Activated CD8-positive, alpha-beta T cell treated with anti-CD3 and anti-CD28 coated beads for 36 hours (primary cell): ENCODE measurements at places on chromosomes 5 and 9.

DNA sequence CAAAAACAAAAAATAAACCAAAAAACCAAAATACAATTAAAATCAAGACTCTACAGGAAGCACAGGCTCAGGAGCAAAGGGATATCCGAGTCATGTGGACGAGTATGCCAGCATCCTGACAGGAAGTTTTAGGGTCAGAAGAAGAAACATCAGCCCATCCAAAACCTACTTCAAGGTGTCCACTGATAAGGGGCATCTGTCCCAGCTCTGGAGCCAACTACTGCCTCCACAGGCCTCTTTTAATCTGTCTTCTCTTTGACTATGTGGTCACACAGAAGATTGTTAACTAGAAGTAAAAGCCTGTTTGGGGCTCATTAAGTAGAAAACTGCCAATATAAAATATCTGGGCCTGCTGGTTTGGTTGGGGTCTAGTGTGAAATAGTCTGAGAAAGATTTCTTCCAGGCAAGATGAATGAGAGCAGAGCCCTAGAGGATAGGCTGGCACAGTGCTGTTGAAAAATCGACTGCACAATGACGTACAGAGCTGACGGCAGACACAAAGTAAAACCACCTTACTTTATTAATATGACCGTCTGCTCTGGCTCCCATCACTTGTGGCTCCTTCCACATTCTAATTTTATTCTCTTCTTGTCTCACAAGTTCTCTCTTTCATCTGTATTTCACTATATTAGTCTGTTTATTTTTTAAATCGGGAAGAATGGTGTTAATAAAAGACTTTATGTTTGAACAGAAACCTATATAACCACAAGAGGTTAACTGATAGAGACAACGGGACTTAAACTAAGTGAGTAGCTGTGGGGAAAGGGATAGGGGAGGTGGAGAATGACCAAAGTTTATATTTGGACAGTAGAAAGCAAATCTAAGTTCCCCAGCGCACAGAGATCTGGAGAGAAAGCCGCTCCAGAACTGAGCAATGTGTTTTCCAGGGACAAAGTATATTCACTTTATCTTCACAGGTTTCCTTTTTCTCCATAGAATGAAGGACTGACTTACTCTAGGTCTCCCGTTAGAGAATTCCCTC is 22.9 kb upstream of the MSH3 start:
- DNase-seq, result no peak

DNA sequence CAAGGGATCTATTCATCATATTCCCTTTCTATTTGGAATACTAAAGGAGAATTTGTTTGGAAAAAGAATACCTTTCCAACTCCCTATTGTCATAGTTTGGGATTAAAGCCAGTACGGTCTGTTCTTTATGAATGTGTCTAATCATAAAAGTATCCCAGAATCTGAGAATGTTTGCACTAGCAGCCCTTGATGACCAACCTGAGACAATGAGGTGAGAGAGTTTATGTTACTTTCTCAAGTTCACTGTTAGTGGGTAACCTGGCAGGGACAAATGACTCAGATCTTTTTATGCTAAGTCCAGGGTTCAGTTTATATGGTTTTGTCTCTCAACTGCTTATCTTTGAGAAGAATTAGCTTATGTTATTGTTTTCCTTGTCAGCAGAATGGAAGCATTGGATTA is 25.3 kb upstream of the TLR4 start:
- no peak for DNase-seq

DNA sequence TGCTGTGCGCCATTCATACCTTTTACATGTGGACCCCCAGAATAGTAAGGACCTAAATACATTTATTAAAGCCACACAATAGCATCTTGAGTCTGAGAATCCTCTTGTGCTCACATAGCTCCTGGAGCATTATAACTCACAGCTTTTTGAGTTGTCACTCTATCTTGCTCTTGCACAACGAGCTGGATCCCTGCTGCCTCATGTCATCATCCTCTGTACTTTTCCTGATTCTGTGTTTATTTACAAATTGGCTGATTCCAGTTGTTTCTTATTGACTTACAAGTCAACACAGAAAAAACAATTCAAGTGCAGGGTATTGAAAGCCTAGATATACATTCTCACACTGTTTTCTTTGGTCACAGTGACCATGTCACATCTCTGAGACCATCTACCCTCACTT is 112.9 kb downstream of the SLC1A3 start:
- no peak for DNase-seq

- DNase-seq, result no peak
Measured at GRCh38 chr5:173572431-173573125, 43.9 kb downstream of the BOD1 start.

DNA sequence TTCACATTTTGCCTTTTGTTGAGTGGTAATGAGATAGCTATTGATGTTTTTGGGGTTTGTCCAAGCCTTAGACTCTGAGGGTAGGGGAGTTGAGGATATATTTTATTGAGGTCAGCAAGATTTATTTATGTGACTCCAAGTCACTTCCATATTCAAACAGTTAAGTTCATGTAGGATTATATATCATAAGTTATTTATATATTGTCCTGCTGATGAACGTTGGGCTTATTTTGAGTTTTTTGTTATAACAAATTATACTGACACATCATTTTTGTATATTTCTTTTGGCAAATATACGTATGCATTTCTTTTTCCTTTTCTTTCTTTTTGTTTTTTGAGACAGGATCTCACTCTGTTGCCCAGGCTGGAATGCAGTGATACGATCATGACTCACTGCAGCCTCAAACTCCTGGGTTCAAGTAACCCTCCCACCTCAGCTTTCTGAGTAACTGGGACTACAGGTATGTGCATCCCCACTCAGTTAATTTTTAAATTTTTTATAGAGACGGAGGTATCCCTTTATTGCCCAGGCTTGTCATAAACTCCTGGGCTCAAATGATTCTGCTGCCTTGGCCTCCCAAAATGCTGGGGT is 23.5 kb upstream of the IL12B start:
- DNase-seq, result no peak

DNA sequence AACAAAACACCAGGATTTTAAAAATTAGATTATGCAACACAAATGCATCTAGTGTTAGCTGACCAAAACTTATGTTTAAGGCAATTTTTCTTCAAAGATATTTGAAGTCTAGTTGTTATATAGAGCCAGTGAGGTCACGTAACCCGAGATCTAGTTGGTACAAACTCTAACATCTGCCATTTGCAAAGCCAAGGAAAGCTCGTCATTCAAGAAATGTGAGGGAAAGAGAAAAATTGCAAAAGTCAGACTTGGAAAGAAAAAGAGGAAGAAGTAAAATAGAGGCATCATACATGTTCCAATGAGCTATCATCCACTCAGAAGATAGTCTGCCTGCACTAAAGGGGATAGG is 293.4 kb upstream of the PUM3 start:
- no peak for DNase-seq

GRCh38 chr9:16670791-16671190 is 199.7 kb downstream of the BNC2 start:
- DNase-seq, result no peak

DNA sequence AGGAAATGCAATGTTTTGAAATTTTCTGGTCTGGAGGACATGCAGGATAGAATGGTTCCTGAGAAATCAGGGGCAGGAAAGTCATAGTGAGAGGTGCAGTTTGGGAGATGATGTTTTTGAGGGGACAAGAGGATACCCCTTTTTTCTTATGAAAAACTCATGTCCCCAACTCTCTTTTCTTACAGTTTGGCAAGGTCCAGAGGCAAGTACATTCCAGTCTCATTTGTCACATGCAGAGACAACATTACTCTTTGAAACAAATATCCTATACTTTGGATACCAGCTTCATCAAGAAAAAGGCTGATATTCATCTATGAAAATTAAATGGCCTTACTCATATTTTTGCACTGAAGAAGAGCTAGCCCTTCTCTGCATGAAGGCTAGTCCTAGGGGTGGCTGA is 48.2 kb downstream of the EQTN start:
- no peak for DNase-seq

GRCh38 chr5:3251784-3252183 is 343.8 kb upstream of the IRX1 start:
- DNase-seq, result no peak

- no peak for DNase-seq
Measured at GRCh38 chr5:108788142-108788541, 40.4 kb downstream of the FER start.

GRCh38 chr5:79456890-79457583 is 56.9 kb downstream of the HOMER1 start:
- no peak for DNase-seq

DNA sequence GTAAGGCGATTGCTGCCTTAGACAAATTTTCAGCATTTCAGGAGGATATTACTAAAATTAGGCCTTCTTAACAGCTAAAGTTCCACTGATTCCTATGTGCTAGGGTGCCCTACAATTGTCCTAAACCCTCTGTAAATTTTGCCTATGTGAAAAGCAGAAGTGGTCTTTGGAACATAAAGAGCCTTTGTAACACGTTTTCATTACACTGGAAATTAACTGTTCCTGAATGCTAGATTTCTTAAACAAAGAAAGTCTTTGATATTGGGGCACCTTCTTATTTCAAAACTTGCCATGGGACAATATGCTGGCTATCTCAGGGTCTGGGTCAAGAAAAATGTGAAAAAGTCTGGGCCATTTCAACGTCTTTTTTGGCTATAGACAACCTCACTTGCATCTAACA is 60.4 kb upstream of the MOCS2 start:
- DNase-seq, result no peak

DNA sequence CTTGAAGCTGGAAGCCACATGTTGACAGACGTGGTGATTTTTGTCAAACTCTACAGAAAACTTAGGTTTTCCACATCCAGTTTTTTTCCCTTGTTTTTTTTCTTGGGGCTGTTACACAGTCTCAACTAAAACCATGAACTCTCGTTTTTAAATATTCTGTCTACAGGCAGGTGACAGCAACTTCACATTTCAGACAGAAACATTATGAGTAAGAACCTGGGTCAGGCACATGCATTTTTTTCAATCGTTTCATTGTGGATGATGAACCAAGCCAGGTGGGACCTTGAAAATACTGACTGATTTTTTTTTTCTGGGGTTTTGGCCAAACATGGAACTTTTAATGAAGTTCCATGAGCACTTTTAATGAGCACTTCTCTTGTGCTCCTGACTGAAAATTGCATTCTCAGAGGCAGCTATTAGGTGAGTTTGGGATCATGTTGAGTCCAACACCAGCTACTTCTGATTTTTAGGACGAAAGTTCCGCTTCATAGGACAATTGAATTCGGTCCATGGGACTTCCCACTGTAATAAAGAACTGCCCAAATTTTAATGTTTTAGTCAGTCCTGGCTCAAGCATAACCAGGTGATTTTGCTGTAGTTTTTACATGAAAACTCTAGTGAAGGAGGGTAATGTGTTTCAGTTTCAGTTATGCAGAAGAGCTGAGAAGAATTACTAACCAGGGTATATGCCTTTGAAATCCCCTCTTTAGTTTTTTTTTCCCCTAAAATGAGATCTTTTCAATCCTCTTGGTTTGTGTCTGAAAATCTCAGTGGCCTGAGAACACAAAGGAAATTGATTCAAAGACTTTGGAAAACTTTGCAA is 93.2 kb upstream of the ADAMTS16 start:
- DNase-seq, result no peak

DNA sequence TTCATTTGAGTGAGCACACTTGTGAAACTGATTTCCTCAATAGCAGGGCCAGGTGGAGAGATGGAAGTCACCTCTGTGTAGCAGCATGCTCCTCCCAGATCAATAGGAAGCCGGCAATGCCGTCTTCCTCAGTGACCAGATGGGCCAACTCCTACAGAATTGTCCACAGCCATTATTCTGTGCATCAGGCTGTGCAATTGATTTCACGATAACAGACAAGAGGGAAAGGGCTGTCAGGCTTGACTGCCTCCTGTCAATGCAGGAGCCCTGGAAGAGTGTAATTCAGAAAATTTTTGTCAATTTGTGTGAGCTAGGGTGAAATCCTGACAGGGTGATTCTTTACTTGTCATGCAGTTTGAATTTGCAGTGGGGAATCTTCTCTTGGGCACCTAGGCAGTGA is 838.4 kb upstream of the NUDT12 start:
- no peak for DNase-seq

GRCh38 chr9:82149501-82149946 is 161.0 kb downstream of the SPATA31D1 start:
- DNase-seq, result no peak

DNA sequence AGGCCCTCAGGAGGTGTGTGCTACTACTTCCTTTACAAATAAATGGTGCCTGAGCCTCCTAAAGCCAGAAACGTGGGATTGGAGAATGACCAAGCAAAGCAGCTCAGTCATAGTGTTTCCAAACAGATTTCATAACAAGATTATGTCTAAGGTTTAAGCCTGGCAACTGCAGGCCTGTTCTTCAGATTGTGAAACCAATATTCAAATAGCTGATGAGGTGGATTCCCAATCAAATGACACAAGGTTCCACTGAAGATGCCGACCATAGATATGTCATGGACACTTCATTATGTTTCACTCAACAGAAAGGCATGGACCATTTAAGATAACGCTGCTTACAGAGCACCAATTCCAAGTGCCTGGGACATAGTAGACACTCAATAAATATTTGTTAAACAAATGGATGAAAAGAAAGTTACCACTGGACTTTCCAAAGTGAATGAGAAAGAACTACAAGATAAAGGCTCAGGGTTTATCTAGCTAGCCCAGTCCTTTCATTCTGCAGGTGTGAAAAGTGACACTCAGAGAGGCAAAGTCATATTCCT is 189.5 kb downstream of the ACTL7B start:
- no peak for DNase-seq

DNA sequence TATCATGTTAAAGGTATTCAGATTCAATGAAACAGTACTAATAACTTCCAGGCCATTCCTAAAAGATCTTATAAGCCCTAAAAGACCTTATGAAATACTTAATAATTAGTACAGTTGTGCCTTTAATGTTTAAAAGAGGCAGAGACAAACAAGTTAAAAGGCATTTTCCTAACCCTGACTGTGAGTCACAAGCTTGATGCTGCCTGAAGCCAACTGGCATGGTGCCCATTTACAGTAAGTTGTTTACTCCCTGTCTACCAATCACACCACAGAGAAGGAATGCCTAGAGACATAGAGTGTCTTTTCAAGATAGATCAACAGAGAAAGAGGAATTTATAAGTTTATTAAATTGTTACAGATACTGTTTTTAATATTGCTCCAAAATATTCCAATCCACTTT is 47.8 kb downstream of the NR3C1 start:
- peak; percentile 58 for DNase-seq

DNA sequence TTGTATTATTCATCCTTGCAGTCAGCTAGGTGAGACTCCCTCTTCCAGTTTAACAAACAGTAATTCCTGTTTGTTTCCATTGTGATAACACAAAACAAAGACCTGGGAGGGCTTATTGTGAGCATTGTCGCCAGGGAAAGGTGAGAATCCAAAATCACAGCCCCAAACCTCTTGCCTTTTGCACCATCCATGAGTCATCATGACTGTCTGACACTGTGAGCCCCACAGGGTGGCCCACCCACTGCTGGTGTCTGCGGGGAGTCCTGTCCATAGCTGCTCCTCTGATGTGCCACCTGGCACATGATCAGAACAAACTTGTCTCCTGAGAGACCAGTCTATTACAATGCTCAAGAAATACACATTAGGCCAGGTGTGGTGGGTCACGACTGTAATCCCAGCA is 33.7 kb upstream of the S1PR3 start:
- no peak for DNase-seq

- no peak for DNase-seq
Measured at GRCh38 chr5:64140018-64140417, 25.6 kb upstream of the RNF180 start.

GRCh38 chr9:121312169-121312568 is 44.2 kb downstream of the GSN start:
- DNase-seq, result no peak
